Pons (tissue), 1 donor: ENCODE measurements at places on chromosomes 2 and 18.

GRCh38 chr2:241768850-241769249 is 7.8 kb upstream of the GAL3ST2 start:
- no peak for DNase-seq

- DNase-seq, result no peak
Observed at GRCh38 chr2:110978756-110979470, 141.8 kb upstream of the BCL2L11 start.

DNA sequence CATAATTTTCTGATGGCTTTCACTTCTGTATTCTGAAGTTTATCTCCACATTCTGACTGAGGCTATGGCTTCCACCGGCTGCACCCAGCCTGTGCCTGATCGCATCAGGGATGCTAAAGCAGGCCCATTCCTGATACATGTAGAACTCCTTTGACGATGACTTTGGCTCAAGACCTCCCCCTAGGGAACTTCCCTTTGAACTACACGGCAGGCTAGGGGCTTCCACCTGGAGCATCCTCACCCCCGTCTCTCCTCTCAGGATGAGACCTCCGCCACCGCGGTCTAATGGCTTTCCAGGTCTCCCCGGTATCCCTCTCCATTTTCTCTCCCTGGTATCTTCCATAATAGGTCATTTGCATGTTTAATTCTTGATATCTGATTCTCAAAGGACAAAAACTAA is 214.9 kb upstream of the CHST9 start:
- no peak for DNase-seq

- DNase-seq, result no peak
Observed at GRCh38 chr2:70826696-70827350, 6.4 kb upstream of the CLEC4F start.

- DNase-seq, result no peak
Observed at GRCh38 chr18:61001138-61001537, 332.1 kb upstream of the CDH20 start.

- peak; percentile 29 for DNase-seq
Observed at GRCh38 chr2:36459725-36460137, 104.2 kb downstream of the CRIM1 start.

DNA sequence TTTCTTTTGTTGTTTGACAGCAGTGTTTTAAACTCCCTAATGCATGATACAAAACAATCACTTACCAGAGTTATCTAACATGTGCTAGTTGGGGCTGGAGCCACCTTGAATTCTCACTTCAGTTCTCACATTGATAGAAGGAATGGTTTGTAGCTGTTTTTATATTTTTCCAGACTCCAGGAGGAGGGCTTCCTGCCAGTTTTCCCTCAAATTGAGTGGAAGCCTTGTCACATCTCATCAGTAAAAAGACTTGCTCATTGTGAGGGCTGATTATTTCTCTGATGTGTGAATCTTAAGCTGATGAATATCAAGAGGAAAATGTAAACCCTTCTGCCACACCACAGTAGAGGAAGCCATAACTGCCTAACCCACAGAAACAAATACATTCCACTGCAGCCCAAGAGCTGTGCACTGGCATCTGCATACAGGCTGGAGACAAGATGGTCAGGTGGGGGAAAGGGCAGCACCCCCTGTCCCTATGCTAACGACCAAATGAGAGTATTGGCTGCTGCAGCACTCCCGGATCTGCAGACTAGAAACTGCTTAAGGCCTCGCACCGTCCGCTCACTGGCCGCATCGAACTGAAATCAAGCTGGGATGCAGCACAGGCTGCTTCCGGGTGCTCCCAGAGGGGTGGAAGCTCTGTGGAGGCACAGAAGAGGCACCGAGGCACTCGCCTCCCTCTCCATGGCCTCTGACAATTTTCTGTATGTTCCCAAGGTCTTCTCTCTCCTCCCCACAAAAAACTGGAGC is 73.7 kb upstream of the TPO start:
- peak; percentile 7 for DNase-seq

GRCh38 chr2:238106698-238107524 is 6.8 kb downstream of the ESPNL start:
- DNase-seq, result no peak

DNA sequence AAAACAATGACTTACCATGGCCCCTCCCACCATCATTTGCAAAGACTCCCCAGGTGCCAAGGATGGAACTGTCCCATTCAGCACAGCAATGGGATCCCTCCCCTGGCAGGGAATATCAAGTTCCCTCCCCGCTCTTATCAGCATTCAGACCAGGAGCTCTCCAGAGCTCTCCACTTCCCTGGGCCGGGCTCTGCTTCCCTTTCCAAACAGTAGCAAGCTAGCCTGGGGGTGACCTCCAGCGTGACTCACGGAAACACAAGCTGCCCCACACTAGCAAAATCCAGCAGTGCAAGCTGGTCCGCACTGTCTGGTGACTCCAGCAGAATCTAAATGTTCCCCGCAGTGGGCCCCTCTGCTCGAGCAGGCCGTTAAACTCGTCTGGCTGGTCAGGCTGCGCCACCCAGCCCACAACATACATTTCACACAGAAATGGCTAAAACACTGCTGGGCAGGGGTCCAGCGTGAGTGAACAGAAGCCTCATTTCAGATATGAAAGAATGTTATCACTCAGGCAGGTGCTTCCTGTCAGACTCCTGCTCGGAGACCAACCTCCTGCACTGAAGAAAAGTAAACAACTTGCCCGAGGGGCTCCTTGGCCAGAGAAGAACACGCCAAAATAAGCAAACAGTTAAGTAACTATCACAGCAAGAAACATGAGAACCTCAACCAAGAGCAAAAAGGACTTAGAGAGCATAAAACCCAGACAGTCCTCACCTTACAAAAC is 33.9 kb downstream of the STAT1 start:
- DNase-seq, result no peak

GRCh38 chr2:220370764-220371163 is 743.3 kb downstream of the SLC4A3 start:
- no peak for DNase-seq

DNA sequence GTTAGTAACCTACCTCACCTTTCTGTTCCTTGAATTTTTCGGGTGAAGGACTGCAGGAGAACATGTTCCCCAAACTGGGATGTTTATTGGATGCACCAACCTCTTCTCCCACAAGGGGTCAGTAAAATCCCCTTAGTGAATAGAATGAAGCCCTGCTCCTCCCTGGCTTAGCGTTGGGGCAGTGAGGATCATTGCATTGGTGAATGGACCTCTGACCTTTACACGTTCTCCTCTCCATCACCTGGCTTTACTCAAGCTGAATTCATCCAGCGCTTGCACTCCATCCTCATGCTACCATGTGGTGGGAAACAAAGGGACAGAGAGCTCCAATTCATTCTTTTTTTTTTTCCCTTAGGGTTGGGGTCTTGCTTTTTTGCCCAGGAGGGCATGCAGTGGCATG is 157.2 kb downstream of the MIB1 start:
- peak; percentile 64 for DNase-seq

DNA sequence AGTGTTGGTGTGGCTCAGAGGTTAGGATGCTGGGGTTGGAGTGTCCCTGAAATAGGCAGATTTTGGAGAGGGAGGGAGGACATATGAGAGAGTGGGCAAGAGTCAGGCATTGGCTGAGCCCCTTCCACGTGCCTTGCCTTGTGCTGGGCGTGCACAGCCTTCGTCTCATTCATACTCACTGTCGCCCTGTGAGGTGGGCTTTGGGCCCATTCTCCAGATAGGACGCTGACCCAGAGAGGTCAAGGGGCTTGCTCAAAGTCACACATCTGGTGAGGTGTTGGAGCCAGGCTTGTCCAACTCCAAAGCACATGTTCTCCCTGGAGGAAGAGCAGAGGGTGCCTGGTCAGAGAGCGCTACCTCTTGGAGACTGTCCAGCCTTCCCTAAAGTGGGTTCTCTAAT is 166.8 kb downstream of the DYSF start:
- DNase-seq, result no peak

DNA sequence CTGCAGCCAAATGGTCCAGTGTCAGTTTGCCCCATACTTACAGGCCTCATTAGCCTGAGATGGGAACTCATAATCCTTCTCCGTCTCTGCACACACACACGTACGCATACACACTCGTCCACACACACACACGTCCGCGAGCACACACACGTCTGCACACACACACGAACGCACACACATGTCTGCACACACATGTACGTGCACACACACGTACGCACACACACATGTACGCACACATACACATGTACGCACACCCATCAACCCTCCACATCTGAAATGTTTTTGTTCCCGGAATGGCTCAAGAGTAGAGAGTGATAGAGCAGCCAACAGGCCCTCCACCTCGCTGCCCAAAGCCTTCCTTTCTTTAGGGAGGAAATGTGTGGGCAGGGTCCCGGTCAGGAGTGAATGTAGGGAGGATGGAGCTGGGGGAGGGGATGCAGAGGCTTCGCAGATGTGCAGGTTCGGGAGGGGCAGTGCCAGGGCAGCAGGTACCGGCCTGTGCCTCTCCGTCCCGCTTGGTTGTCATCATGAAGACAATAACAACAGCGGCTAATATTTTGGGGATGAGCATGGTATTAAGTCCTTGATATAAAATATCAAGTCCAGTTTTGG is 52.7 kb downstream of the PTGR3 start:
- DNase-seq, result no peak

DNA sequence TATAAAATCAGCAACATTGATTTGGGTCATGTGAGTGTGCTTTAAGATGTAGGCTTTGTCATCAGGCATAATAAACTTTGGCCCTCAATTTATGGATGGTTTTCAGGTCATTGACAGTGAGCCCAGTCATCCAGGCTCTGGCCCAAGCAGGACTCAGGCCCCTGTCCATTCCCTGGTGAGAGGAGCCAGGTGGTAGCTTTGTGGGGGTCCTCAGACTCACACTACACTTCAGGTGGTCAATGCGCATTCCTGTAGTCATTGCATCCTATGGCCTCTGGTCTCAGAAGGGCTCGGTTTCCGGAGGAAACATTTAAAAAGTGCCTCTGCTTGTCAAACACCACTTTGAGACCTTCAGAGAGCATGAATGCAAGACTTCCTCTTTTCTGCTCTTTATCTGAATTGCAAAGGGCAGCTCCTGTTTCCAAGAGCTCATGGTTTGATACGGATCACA is 20.2 kb downstream of the LGALSL start:
- peak; percentile 16 for DNase-seq

DNA sequence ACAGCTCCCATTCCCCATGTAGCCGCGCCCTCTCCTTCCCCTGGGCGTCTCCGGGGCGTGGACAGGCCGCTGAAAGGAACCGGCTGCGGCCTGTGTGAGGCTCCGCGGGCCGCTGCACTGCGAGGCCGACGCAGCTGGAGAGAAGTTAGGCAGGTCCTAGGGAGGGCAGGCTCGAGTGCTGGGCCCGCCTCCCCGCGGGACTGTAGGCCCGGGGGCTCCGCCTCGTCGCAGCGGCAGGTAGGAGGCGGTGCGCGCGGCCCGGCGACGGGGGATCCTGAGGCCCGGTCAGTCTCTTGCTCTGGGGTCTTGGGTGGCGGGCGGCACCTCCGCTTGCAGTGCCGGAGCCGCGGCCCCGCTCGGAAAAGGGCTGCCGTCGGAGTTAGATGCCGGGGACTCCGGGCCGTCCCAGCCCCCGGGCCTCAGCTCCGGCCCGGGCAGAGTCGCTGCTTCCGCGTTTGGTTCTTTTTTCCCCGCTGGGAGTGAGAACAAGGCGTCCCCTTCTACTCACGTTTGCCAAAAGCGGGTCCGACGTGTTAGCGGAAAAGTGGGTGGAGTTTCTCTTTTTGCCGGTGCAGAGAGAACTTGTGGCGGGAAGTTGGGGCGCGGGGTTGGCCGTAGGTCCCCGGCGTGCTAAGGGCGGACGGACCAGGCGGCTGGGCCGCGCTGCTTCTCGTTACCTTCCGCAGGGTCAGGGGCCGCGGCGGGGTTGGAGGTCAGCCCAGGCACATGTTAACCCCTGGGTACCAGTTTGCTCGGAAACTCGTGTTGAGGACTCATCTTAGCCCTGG is at the start of gene VRK2:
Gene VRK2, plus strand, starts transcription at position 222 of the 788 bp plus-strand sequence. CDS start 2,026 bp downstream, outside the sequence.
- DNase-seq, result peak; percentile 68

GRCh38 chr18:30859036-30859435 is 183.5 kb downstream of the DSC3 start:
- DNase-seq, result no peak

DNA sequence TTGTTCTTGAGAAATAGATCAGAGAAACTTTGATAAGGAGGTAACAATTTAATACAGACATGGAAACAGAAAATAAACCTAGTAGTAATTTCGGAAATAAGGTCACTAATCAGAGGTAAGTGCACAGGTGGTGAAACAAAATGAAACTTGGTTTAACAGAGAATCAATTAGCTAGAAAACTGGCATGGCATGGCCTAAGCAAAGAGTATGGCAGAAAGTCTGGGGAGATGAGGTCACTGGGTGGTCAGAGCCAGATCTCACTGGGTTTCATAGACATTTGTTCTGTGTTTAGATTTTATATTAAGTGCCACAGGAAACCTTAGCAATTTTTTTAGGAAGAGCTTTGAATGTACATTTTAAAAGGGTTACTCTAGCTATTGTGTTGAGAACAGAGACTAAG is 1216.0 kb upstream of the PIK3C3 start:
- no peak for DNase-seq

DNA sequence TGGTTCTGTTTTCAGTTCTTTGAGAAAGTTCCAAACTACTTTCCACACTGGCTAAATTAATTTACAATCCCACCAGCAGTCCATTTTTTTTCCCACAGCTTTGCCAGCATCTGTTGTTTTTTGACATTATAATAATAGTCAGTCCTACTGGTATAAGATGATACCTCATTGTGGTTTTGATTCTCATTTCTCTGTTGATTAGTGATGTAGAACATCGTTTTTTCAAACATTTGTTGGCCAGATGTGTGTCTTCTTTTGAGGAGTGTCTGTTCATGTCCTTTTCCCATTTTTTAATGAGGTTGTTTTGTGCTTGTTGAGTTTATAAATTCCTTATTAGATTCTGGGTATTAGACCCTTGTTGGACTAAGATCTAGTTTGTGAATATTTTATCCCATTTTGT is 376.8 kb upstream of the NT5C1B start:
- no peak for DNase-seq

DNA sequence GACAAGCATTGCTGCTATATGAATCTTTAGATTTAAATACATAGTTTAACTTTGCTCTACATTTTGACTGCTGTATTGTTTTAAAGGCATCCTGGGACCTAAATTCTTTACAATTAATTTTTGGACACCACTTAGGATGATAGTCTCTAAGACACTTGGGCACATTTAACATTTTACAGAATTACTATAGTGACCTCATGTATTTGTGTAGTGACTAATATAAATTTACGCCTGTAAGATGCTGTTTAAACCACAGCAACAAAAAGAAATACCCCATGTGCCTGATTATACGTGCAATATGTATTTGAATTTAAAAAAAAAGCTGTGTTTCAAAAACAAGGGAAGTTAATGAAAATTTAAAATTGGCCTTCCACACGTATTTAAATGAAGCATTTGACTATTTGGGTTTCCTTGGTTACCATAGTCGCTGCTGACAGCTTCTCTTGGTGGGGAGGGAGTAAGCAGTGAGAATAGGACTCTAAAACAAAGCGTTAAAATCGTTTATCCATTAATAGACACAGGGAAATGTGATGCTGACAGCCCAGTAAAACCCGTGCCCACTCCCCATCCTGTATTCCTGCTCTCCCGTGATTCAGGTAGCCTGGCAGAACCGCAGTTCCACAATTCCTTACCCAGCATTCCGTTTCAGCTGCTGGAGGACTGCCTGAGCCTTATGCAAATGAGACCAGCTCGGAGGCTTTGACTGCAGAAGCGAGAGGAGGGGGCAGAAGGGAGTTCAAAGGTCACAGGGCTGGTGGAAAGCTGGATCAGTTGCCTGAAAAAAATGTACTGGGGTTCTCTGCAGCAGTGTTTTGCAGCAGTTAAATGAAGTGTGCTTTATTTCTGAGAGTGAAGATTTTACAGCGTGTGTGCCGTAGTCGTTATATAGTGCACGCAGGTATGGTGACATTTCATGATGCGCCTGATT is 104.3 kb downstream of the CSRNP3 start:
- DNase-seq, result peak; percentile 85

GRCh38 chr2:135132314-135132713 is 80.2 kb downstream of the RAB3GAP1 start:
- DNase-seq, result no peak
